ENCODE measurements at places on chromosomes 16 and 17.

GRCh38 chr17:45325810-45326209 lies 9.0 kb upstream of the MAP3K14 start:
- DNase-seq, result no peak

DNA sequence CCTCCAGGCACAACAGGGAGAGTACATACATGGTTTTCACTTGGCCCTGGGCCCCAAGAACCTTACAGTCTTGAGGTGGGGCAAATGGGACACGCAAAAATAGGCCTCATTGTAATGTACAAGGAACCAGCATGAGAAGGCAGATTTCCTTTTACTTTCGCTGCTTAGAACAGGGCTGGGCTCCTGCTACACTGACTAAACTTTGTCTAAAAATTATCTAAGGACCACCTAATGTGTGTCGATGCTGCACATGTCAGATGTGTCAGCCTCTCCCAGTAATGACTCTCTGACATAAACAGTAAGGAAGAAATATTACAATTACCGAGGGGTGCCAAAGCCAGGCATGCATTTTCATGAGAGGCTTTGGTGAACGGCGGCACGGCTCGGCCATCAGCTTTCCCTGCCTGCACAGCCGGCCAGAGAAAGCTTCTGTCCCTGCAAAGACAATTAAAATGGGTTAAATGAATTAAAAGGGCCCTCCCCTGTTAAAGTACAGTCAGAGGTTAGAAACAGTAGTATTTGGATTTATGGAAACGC lies 224.2 kb upstream of the IRX3 start:
- DNase-seq, result no peak

DNA sequence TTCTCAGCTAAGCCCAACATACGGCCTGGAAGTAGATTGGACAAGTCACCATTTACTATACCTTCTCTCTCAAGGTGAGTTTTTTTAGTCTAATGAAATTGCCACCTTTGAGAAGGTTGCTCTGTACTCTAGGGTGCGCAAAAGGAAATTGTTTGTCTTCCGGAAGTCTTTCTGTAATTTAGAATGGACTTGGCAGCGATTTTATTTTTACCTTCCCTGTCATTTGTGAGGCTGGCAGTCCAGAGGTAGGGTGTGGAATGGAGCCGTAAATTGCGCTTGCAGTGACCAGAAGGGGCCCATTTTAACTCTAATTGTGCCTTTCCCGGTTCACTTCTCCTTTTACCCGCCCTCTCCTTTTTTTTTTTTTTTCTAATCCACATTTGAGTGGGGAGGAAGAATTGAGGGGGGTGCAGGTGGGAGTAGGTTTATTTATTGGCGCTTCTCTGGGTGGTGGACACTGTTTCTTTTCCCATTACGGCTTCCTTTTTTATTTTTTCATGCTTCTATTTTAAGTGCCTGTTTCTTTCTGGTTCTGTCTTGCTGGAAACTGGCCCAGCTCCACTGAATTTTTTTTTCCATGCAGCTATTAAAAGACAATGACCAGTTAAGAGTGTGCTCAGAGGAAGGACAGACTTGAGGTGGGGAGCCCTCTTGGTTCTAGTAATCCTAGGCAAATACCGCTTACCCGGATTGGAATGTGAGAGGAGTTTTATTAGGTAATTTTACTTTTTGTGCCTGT lies 89.7 kb upstream of the CLEC18A start:
- DNase-seq, result no peak

DNA sequence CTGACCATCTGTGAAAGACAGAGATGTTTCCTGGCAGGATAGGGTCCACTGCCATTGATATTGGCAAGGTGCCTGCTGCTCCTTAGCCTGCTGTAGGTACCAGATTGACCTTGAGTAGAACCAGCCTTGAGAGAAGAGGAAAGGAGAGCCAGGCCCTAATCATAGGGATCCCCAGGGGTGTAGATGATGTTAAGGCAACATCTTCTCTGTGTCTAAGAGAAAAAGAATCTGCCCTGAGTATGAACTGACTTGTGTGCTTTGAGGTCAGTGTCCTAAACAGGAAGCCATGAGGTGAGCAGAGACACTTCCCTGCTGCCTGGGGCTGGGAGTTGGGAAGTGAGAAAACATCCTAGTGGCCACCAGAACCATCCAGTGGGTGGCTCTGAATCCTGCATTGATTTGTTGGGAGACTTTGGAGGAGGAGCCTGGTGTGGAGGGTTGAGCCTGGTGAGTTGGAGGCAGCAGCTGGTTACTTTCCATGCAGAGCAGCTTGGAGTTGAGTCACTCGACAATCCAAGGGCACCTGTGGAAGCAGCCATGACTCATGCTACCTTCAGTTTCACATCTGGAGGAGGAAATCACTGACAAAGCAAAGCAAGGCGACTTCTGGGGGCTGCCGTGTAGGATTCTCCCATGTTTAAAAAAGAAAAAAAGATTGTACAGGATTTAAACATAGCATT lies 47.8 kb downstream of the BMERB1 start:
- DNase-seq, result no peak

GRCh38 chr17:1541367-1541904 lies 21.2 kb downstream of the PITPNA start:
- no peak for DNase-seq

- DNase-seq, result no peak
Observed at GRCh38 chr16:87435372-87436224, 43.5 kb downstream of the MAP1LC3B start.

DNA sequence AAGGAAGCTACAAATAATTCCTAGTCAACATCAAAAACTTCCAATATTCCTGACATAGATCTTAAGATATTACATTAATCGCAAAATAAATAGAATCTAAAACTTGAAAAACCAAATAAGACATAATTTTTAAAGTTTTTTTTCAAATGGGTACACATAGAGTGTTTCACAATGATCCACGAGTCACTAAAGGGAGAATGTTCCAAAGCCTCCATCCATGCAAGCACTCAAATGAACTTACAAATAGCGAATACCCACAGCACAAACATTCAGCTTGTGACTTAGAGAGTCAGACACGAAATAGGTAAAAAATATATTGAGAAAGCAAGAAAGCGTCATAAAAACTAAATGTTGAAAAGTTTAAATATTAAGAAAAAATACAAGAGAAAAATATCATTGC lies 65.7 kb downstream of the CEP112 start:
- DNase-seq, result no peak

DNA sequence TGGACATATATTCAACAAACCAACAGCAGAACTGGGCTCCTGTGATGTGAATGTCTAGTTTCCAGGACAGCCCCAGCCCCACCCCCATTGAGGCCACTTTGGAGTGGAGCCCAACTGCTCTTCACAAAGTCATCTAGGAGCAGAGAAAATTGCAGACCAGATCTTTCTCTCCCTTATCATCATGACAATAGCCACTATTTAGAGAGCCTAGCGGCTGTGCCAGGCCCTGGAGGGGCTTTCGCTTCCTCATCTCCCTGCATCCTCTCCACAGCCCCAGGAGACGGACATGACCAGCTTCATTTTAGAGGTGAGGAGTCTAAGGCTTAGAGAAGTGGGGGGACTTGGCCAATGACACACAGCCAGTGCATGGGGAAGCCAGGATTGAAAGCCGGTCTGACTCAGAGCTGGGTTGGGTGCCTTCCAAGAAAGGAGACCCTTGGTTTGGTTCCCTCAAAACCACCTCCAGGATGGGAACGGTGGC lies 1.4 kb downstream of the PRSS8 start:
- DNase-seq, result no peak

DNA sequence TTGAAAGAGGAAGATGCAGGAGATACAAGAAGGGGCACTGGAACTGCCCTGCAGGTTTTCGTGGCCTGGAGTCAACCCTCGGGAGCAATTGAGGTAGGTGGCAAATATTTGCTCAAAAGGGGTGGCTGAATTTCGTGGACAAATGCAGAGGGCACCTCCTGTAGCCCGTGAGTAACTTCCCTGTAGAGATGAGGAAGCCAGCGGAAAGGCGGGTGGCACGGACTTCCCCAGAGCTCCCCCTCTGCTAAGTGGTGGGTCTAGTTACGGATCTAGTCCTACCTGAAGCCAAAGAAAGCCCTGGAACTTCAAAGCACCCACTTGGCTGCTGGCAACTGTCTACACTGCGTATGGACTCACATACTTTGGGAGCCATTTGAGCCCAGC lies 1.0 kb upstream of the ATP2C2 start:
- no peak for DNase-seq

DNA sequence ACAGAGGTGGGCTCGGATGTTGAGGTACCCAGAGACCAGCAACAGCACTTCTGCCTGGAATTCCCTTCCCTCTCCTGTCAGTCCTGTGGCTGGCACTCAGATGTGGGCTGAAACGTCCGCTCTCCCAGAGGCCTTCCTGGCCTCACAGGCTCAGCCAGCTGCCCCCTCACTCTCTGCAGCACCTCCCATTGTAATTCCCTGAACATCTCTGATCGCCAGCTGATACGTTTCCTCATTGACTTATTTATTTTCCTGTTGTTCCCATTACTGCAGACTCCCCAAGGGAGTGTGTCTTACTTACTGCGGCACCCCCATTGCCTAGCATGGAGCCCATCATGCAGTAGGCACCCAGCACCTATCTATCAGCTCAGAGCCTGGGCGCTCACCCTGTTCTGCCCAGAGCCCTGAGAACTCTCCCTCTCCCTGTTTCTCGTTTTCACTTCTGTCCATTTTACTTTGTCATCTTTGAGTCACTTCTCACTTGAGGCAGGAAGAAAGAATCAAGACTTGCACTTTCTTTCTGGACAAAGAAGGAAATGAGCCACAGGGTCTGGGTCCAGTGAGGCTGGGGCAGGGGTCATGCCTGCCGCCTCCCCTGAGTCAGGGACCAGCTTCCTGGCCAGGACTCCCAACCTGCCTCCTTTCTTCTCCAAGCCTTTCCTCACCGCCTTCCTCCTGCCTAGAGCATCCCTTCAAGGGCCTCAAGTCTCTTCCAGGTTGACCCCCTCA lies 10.2 kb downstream of the CDH5 start:
- DNase-seq, result no peak

DNA sequence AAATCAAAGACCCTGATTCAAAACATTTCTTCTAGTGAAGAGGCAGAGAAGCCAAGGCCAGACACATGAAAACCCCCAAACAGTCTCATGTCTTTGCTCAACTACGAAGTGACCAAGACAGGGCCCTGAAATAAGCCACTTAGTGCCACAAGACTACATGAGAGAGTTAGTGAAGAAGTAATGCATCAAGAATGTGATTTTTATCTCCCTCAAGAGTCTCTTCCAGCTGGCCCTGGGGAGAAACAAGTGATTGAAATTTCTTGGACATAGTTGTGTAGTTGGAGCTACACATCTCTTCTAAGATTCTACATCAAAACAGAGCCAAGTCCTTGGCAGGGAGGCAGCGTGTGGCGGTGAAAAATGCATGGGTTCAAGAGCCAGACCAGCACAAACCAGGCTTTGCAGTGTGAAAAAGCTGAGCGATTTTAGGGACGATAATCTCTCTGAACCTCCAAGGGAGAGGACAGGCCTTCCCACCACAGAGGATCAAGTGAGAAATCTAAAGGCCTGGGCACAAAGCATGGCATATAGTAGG lies 30.6 kb downstream of the LYRM1 start:
- DNase-seq, result no peak

DNA sequence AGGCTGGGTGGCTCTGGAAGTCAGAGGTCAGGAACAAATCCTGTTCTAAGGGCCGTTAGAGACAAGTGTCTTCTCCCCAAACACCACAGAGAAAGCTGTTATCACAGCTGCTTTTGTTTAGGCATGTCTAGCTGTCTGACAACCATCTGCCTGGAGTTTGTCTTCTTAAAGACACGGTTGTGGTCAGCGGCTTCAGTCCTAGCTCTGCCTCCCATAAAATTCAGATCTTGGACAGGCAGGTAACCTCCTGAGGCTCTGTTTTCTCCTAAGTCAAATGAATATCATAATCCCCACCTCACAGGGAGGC lies 2.3 kb upstream of the ITGA3 start:
- no peak for DNase-seq

DNA sequence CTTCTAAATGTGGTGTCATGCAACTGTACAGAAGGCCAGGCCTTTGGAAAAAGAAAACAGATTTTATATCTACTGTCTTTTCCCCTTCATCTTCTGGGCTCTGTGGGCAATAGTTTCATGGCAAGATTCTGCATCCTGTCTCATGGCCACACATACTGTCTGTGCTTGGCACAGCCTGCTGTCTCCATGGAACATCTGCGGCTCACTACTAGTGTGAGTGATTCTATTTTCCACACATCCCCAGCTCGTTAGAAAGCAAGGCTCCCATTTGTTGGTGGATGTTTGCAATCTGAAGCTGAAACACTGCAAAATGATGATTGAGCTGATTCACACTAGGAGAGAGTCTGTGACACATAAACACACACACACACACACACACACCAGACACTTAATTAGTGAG lies 32.4 kb downstream of the CACNG3 start:
- DNase-seq, result no peak

- no peak for DNase-seq
Observed at GRCh38 chr17:50850640-50851039, 15.3 kb downstream of the WFIKKN2 start.

- DNase-seq, result no peak
Observed at GRCh38 chr16:74080311-74080710, 216.3 kb upstream of the PSMD7 start.

GRCh38 chr17:5870231-5870953 lies 199.8 kb upstream of the WSCD1 start:
- no peak for DNase-seq

DNA sequence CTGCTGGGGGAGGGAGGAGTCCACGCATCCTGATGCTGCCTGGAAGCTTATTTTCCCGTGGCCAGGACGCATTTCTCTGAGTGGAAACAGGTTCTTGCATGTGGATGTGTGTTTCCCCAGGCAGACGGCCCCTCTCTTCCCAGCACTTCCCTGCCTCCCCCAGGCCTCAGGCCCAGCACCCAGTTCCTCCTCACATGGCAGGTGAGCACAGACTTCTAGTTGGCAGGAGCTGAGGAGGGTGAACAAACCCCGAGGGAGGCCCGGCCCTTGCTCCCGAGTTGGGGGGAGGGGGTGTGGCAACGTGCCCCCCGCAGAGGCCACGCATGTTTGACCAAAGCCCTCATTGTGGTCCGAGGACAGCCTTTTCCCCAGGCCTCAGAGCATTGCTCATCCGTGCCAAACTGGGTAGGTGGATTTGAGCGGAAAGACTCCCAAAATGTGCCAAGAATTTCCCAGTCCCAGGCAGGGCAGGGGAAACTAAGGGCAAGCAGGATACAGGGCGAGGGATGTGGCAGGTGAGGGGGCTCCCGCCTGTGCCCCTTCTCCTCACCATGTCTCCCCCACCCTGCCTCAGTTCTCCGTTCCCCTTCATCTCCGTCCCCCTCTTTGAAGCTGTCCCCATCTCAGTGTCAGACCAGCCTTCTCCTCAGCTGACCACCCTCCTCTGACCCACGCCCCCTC lies 1.5 kb upstream of the SPEM1 start:
- DNase-seq, result no peak

All from hematopoietic multipotent progenitor cell treated with erythropoietin and hydrocortisone succinate and interleukin-3 and kit ligand, for 15 days (in vitro differentiated cells).